Lower leg skin (tissue), 4 donors: ENCODE measurements at places on chromosomes 7 and 10.

GRCh38 chr10:68501691-68502090 is 25.6 kb downstream of the SLC25A16 start:
- DNase-seq = peak; percentile 45

DNA sequence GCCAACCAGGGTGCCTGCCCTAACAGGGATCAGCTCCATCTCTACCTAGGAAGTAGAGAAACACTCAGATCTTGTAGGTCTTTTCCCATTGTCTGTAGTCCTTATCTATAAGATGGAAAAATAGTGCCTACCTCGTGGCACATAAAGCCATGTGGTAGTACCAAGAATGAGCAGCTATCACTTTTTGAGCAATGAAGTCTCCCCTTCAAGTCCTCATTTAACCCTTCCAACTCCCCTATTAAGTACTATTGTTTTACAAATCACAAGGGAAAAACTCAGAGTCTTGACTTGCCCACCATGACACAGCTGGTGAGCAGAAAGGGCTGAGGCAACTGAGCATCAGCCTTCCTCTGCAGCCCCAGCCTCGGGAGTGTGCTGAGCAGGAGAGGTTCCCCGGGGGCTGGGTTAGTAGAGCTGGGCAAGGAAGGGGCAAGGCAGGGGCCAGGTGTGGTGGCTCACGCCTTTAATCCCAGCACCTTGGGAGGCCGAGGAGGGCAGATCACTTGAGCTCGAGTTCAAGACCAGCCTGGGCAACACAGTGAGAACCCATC is 3.3 kb downstream of the FRAT2 start:
- DNase-seq = no peak

DNA sequence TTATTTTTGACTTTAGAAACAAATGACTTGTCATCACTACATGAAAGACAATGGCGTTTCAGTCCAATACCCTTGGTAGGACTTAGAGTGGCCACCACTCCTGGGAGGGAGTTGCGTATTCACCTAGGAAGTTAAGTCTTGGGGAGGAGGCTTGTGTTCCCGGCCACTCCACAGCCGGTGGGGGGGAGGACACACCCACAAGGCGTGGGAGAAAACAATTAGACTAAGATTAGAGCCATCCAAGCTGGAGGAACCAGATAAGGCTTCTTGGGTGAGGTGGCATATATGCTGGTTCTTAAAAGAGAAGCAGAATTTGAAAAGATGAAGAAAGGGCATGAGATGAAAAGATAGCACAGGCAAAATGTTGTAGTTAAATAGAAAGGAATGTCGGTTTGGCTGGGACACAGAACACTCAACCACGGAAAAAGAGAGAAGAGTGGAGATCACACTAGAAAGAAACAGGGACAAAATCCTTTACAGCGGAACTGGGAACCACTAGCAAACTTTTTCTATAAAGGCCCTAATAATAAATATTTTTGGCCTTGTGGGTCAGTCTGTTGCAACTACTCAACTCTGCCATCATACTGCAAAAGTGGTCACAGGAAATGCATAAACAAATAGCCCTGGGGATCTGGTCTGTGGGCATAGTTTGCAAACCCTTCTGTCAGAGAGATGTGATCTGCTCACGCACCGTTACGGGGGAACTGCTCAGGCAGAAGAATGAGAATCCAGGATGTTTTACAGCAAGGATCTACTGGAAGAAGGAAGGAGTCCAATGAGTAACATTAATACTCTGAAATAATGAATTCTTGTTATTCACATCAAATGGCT is 651.8 kb downstream of the PARD3 start:
- no peak for DNase-seq

- DNase-seq = no peak
Measured at GRCh38 chr7:111173990-111174389, 83.1 kb downstream of the LRRN3 start.

- no peak for DNase-seq
Measured at GRCh38 chr10:130378556-130379400, 242.6 kb downstream of the GLRX3 start.

DNA sequence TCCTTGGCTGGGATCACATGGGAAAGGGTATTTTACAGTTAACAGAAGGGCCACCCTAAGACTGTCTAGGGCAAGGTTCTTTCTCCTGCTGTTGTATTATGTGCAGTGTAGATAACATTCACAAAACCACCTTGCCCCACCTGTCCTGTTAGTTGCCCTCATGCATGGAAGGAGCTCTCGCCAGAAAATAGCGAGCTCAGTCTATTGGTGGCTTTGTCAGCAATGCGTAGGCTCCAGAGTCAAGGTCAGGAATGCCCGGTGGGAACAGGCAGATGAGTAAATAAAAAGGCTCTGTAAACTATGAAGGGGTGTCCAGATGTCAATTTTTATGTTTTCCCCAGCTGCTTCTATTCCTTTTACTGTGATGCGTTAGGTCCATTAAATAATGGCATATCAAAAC is 107.1 kb upstream of the WDR11 start:
- no peak for DNase-seq

DNA sequence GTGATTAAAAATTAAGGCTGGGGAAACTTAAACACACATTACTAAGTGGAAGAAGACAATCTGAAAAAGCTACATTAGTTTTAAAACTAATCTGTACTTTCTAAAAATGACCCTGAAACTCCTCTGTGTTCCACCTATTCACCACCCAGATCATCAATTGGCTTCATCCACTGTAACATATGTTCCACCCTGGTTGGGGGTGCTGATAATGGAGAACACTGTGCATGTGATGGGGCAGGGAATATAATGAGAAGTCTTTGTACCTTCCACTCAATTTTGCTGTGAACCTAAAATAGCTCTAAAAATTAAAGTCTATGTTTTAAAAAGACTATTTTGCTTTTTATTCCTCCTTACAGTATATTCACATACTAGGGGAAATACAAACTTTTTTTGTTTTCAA is 132.7 kb downstream of the CNOT4 start:
- DNase-seq = no peak

DNA sequence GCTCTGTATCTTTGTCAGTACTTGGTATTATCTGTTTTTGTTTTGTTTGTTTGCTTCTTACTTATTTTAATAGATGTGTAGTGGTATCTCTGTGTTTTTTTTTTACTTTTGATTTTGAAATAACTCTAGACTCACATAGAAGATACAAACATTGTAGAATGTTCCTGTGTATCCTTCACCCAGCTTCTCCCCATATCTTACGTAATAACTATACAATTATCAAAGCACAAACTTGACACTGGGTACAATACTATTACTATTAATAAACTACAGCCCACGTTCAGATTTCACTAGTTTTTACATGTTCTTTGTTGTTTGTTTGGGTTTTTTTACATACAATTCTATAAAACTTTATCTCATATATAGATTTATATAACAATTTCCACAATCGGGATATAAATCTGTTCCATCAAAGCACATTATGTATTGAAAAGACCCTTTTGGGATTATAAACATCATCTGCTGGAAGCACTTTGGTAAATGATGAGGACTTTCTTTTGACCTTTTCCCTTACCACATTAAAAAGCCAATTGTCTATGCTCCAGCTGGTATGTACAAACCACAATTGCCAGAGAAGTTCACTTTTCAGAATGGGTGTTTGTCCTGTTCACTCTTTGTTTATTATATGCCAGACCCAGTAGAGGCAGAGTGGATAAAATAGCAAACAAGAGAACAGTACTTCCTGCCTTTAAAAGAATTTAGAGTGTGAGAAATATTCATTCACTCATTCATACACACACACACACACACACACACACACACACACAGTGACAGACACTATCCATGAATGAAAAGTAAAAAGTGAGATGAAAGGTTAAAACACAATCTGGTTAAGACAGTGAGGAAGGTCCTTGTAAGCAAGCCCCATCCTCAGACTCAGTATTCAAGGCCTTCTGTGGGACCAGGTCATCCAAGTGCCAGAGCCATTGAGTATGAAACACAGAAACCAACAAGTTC is 113.0 kb downstream of the SGMS1 start:
- no peak for DNase-seq

- DNase-seq = no peak
Measured at GRCh38 chr7:117600911-117601310, 121.1 kb downstream of the CFTR start.

DNA sequence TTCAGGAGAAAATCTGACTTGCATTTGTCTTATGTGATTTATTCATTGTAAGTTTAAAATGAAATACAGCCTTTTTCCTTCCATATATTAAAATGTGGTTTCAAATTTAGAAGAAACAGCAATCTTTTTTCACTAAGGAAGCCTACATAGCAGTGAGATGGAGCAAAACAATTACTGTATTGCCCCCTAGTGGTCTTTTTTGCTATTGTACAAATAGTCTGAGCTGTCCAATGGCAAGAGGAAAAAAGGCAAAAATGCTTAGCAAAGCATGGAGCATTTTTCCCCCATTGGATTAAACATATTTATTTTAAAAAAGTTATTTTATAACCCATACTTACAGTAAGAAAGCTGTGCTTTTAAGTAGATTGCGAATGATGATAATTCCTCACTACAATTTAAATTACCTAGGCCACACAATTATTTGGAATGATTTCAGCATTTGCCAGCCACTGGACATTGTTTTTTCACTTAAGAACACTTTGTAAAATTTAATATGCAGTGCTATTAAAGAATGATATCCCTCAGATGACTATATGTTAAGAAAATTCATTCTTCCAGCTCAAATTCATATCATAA is 119.5 kb downstream of the CPED1 start:
- no peak for DNase-seq

GRCh38 chr7:135692055-135692454 is 29.7 kb downstream of the STMP1 start:
- DNase-seq = no peak

- DNase-seq = no peak
Measured at GRCh38 chr7:127417346-127417745, 24.8 kb upstream of the ZNF800 start.

DNA sequence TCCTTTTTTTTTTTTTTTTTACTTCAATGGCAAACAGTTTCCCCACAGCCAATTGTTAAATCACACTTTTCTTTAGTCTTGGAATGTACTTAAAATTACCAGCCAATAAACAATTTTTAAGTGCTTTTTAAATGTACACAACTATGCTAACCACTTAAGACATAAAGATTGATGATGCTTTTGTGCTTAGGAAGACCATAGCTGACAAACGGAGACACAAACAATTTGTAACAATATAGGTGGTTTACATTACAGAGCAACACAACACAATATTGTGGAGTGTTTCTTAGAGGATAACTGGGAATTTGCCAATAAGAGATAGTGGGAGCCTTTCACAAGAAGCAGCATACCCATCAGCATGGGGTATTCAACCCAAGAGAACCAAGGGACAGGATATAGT is 798.5 kb upstream of the IGFBP3 start:
- no peak for DNase-seq

DNA sequence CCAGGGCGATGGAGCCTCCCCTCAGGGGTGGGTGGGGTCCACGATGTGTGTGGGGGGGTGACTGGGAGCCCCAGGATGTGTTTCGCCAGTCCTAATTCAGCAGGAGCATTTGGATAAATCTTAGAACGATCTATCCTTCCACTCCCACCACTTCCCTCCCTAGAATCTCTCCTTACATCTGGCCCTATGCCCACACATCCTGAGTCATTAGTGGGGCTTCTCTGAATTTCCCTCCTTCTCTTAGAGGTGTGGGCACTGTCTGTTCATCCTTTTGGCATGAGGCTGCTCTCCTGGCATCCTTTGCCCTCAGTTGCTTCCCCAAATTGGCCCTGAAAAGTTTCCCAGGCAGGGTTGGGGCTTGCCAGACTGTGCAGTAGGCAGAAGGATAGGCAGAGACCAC is 1.6 kb downstream of the GHRHR start:
- no peak for DNase-seq

- DNase-seq = peak; percentile 84
Measured at GRCh38 chr10:113423981-113424721, 128.7 kb upstream of the HABP2 start.

DNA sequence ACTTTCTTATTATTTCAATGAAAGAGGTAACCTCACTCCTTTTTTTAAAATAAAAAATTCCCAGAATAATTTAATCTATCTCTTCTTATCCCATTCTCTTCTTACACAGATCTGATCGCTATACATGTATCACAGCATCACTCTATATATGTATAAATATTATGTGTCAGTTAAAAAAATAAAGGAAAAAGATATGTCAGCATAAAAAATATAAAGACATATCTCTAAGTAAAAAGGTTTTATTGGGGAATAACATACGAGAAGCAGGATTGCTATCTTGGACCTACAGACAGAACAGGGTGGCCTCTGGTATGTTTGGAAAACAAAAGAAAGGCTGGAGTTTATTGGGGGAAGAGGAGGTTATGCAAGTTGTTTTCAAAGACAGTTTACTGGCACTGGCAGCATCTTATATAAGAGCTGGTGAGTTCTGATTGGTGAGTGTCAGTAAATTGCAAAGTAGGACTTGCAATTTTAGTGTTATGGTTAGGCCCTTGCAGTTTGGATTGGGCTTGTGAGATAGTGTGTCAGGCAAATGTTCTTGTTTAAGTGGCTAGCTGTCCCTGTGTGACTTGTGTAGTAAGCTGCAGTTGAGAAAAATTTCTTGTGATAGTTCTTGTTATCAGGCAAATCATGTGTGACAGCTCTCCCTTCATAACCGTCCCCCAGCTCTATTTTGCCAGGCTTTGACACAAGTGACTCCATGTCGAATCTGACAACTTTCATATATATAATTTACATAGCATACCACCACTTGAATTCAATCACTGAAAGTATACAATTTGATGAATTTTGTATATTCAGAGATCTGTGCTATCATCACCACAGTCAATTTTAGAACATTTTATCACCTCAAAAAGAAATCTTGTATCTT is 118.2 kb downstream of the HBP1 start:
- no peak for DNase-seq

DNA sequence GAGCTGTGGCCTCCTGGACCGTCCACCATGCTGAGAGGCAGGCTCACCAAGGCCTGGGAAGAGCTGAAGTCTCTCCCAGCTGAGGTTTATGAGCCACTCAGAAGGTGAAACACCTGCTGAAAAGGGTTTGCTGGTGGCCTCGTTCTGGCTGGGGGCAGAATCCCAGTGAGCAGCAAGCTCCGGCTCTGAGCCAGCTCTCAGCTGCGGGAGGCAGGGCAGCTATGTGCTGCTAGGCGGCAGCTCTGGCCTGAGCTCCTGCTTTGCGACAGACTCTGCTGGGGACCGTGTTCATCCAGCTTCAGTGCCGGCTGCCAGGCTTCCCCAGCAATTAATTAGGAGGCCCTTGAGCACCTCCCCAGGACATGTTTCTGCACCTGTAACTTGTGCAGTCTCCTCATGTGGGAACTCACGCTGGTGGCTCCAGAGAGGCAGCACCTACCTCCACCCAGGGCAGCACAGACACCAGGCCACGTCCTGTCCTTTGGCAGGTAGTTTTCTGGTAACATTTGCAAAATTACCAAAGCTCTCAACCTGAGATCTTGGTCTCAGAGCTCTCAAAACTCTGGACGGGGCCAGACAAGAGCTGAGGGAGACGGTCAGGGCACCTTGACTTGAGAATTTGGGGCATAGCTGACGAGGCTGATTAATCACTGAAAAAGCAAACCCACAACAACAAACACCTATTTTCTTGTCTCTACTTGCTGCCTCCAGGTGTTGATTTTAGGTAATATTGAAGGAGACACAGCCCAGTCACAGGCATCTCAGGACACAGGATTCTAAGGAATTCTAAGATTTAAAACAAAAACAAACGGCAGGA is 185.0 kb downstream of the TCERG1L start:
- no peak for DNase-seq
